ENCODE measurements at places on chromosomes 5 and 9. TPM values are rescaled to one million over a fixed set of nuclear protein-coding genes. Genes with fewer than 3 reads are reported as not detected.

DNA sequence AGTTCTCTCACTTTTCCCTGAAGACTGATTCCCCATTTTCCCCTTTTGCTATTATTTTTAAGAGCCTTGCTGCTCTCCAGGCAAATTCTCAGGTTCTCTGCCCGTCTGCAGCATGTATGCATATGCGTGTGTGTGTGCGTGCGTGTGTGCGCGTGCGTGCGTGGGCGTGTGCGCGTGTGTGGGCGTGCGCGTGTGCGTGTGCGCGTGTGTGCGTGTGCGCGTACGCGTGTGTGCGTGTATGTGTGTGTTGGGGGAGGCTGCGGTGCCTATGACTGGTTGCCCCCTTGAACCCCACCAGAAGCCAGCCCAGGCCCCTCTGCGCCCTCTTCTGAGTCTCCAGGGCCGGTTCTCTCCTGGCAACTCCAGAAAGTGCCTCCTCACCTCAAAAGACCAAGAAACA lies 987 bp upstream of the FOXI1 start:
- DNase-seq = no peak

DNA sequence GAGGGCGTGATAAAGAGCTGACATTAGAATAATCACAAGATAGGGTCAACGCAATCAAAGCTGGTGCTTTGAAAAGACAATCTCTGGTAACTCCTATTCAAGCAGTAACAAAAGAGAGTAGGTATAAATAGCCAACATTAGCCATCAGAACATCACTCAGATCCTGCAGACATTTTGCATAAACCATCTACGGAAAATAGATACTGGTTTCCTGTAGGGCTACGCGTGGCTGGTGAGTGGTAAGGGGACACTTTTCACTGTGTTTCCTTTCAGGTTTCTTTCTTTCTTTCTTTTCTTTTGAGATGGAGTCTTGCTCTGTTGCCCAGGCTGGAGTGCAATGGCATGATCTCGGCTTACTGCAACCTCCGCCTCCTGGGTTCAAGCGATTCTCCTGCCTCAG lies 22.3 kb downstream of the TTF1 start:
- DNase-seq = no peak

DNA sequence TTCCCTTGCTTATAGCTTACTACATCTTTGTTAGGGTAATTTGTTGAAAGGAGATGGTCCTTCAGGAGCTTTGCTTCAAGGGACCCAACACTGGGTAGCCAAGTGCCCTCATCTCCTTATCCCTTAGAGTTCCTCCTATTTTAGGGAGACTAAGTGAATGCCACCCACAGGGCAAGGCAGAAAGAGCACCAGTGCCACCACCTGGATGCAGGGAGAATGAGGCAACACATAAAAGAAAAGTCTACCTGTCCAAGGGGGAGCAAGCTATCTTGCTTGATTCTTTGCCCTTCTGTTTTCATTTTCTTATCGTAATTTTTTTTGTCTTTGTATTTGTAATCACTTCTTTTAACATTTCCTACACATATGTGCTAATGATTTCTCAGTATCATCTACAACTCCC lies 205.5 kb downstream of the NPR3 start:
- DNase-seq = no peak

DNA sequence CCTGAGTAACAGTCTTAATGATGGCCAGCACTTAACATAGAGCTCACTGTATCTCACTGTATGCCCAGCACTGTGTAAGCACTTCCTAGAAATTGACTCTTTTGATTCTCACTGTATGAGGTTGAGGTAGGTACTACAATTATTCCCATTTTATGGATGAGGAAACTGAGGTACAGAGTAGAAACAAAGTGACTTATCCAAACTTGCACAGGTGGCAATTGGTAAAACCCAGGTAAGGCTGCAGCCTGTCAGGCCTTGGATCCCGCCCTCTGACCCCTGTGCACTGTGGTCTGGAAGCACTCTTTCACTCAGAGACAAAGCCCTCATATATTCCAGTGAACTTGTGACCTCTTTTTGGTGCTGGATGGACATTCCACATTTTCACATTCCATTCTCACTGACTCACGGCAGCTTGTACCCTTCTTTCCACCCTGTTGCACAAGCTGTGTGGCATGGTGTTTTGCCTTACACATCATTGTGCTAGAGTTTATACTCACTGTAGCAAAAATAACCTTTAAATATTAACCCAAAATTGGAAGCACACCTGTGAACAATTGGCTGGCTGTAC lies 21.7 kb downstream of the ANKRD55 start:
- DNase-seq = no peak

DNA sequence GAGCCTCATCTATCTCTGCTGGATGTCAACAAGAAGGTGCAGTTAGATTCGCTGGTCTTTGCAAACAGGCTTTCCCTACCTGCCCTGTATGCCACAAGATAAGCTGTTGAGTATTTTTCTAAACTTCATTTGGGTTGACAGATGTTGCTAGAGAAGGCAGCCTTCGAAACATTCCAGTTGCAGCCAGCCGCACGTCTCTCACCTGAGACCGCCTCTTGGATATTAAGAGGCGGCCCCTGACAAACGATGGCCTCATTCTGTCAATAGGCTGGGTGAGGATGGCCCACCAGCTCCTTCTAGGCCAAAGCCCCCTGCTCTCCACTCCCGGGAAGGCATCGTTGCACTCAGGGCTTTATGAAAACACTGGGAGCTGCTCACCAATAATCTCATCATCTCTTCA lies 181.6 kb downstream of the DAB2IP start:
- DNase-seq = no peak

DNA sequence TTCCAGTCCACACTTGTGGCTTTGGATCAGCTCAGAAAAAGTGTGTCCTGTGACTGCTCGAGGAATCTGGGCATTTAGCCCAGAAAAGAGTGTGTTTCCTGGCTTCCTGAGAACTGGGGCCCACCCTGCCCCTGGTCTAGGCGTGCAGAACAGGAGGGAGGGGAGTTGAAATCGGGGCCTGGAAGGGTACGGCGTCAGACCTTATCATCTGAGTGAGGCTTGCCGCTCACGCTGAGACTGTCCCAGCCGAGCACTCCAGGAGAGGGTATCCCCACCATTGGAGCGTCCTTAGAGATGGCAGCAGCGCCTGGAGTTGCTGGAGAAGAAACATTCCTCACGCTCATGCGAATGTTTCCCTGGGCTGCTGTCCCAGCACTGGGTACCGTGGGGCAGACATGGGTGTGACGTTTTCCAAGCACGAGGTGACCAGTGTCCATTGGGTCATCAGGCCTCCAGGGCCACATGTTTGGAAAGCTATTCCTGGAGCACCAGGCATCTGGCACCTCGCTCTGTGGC lies 22.5 kb downstream of the NEK6 start:
- no peak for DNase-seq

GABRA6 gene
- not detected for total RNA-seq

INSL4 gene
- not detected for total RNA-seq

PCDHA13 gene
- 0.79 TPM for total RNA-seq

KCNN2 gene
- total RNA-seq = 0.57 TPM

All from spleen (tissue), 13 donors.